ENCODE measurements at places on chromosomes 6 and 20. TPM values are rescaled to one million over a fixed set of nuclear protein-coding genes. Genes with fewer than 3 reads are reported as not detected.

DNA sequence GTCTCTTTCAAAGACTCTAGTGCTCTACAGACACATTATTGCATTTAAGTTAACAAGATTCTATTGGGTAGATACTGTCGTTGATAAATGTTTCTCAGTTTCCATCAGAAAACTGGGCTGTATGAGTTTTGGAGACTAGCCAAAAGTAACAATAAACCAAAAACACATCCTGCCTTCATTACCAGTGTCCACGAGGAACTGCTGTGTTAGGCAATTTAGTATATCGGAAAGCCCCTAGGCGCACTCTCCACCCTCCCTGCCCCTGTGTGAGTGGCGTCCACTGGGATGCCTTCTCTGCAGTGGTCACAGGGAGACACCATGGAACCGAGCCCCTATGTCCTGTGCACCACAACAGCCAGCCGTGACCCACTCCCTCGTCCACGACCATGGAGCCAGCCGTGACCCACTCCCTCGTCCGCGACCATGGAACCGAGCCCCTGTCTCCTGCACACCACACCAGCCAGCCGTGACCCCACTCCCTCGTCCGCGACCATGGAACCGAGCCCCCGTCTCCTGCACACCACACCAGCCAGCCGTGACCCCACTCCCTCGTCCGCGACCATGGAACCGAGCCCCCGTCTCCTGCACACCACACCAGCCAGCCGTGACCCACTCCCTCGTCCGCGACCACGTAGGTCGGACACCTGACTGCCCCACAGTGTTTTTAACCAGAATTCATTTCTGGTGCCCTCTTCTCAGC is 35.3 kb downstream of the DLL1 start:
- DNase-seq: no peak

DNA sequence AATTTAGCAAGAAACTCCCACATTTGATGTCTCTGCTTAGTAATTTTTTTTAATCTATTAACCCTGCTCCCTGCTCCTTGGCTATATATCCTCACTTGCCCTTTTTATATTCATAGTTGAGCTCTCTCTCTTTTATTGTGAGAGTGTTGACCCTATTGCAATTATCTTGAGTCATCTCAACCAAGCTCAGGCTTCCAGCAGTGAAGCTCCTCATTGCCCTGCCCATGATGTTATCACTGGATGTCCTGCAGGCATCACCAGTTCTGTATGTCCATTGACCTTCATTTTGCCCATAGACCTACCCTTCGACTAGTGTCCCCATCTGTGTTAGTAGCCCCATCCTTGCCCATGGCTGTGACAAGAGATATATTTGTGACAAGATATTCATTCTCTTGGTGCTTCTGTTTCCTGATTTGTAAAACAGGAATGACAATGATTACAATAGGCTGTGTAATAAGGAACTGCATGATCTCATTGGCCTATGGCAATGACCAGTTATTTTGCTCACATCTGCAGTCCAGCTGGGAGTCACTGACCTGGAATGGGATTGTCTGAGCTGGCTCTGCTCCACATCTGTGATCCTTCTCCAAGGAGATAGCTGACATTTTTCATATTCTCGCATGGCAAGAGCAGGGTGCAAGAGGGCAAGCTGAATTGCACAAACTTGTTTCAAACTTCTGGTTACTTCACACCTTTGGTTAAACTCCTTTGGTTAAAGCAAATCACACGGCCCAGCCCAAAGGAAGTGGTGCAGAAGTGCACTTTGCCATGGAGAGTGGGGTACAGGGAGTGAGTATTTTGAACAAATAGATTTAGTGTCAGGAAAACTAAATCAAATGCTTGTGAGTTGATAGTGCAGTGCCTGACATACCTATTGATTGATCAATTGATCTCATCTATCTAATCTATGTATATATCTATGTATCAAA is 47.7 kb upstream of the CST5 start:
- DNase-seq: no peak

GRCh38 chr6:15533379-15534026 is 129.3 kb downstream of the DTNBP1 start:
- no peak for DNase-seq

DNA sequence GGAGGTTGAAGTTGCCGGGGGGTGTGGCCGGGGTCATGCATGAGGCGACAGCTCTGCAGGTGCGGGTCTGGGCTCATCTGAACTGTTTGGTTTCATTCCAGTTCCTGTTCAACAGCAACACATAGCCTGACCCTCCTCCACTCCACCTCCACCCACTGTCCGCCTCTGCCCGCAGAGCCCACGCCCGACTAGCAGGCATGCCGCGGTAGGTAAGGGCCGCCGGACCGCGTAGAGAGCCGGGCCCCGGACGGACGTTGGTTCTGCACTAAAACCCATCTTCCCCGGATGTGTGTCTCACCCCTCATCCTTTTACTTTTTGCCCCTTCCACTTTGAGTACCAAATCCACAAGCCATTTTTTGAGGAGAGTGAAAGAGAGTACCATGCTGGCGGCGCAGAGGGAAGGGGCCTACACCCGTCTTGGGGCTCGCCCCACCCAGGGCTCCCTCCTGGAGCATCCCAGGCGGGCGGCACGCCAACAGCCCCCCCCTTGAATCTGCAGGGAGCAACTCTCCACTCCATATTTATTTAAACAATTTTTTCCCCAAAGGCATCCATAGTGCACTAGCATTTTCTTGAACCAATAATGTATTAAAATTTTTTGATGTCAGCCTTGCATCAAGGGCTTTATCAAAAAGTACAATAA is 72.5 kb downstream of the PTPN1 start:
- peak; percentile 40 for DNase-seq

- DNase-seq: no peak
Observed at GRCh38 chr6:143054329-143054728, 6.4 kb upstream of the AIG1 start.

DNA sequence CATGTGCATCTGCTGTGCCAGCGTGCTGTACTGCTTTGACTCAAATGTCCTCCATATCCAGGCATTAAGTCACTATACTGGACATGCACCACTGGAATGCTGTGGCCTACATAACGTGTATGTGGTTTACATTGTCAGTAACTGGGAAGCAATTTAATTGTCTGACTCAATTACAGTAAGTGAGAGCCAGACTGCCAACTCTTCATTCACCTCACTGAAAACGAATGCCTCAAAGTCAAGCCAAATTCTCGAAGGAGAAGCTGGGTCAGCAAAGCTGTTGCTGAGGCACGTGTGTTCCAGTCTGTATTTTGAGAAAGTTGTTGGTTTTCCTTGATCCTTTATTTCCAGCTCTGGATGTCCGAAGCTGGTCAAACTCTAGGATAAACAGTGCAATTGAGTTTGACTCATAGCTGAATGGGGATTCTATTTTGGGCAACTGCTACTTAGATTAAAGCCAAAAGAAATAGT is 534.3 kb downstream of the COL12A1 start:
- DNase-seq: no peak

DNA sequence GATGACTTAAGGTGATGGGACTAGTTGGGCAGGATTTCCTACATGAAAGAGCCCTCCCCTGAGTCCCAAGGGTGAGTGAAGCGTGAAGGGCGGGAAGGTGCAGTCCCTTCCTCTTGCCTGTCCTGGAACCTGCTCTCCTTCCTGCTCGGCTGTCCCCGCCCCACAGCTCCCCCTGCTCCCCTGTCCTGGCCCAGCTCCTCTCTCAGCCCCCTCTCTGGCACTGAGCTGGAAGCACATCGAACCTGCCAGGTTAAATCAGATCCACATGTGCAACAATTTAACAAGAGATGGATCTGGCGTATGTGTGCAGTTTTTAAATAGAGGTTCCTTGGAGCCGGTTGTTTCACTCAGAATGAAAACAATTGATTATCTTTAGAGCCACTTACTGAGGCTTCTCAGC is 95.0 kb downstream of the LRFN2 start:
- no peak for DNase-seq

The PPP1R3G gene
- total RNA-seq: 14.2 TPM

GRCh38 chr6:13810688-13811446 is 3.5 kb downstream of the MCUR1 start:
- DNase-seq: no peak

GRCh38 chr20:20992686-20993360 is 113.3 kb downstream of the LINC00237 start:
- no peak for DNase-seq

The RAB32 gene
- total RNA-seq: 5.3 TPM

Data from Right ventricle myocardium superior (tissue), 1 donor.